ENCODE measurements at places on chromosomes 6 and 20.

DNA sequence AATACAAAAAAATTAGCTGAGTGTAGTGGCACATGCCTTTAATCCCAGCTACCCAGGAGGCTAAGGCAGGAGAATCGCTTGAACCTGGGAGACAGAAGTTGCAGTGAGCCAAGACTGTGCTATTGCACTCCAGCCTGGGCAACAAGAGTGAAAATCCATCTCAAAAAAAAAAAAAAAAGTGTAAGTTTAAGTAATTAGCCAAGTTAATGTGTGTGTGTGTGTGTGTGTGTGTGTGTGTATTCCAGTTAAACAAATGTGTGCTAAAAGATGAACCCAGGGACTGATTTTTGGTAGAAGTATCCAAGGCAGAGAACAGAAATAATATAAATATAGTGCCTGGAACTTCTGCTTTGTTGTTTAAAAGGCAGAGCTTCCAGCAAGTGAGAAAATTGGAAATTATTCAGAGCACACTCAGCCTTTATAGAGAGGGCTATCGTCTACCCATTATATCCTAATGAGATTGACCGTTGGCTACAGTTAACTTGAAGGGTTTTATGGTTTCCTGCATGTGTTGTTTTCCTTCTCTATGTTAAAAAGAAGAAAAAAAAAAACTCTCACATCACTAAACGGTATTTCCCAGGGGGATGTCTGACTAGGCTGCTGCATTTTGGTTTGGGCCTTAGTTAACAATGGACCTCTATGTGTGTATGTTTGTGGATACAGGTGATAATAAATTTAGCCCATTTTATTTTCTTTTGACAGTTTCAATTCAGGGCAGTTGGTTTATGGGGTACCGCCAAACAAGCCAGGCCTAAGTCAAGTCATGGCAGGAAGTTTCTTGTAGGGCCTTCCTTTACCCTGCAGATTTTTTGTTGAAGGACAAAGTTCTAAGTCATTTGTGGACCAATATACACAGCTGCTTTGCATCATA is 9.8 kb downstream of the SOX4 start:
- no peaks in the 10 kb centered on the region for H3K27me3 ChIP-seq
- no peak overlapping the region for H3K27ac ChIP-seq
- no peak overlapping the region for H3K4me3 ChIP-seq
- no peak for DNase-seq

DNA sequence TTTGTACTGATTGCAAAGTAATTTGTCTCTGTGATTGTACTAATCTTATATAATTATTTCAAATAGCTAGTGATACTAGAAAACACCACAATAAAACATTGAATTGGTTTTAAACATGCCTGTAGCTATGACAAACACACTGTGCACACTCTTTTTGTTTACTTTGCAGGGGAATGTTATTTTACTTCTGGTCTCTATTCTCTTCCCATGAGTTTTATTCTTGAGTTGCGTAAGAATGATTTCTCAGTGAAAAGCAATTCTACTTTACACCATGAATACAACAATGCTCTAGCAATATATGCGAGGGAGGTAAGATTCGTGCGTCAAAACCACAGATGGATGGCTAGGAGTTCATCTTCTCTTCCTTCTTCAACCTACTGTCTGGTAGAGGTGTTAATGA is 68.4 kb upstream of the PHACTR1 start:
- no peak overlapping the region for H3K27ac ChIP-seq
- H3K27me3 ChIP-seq, result no peaks in the 10 kb centered on the region
- H3K36me3 ChIP-seq, result no peaks in the 10 kb centered on the region
- no peak for DNase-seq
- H3K4me3 ChIP-seq, result no peak overlapping the region

- H3K4me3 ChIP-seq, result no peak overlapping the region
- H3K27me3 ChIP-seq, result peaks cover 6% of the 10 kb centered on the region
- no peaks in the 10 kb centered on the region for H3K36me3 ChIP-seq
Observed at GRCh38 chr20:34987288-34988190, 31.9 kb downstream of the MYH7B start.

- no peaks in the 10 kb centered on the region for H3K4me1 ChIP-seq
- no peak for DNase-seq
- no peaks in the 10 kb centered on the region for H3K36me3 ChIP-seq
- H3K4me3 ChIP-seq, result no peak overlapping the region
- no peaks in the 10 kb centered on the region for H3K27me3 ChIP-seq
- H3K27ac ChIP-seq, result no peak overlapping the region
Observed at GRCh38 chr6:140940251-140940925, 1192.3 kb upstream of the GJE1 start.

DNA sequence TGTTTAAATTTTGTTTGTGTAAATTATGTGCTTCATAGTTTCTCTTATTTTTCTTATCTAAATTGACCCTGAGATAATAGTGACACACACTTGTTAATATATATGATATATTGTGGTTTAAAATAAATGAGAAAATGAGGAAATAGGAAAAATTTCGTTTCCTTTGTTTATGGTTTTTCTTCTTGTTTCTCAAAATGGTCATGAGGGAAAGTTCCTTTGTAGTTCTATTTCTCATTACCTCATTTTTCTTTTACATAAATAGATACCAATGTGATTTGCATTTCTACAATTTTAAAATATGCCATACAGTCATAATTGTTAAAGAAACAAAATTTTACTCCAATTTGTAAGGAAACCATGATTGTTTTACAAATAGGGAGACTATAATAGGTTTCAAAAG is 9.2 kb downstream of the OR2A4 start:
- H3K36me3 ChIP-seq, result no peaks in the 10 kb centered on the region
- H3K27ac ChIP-seq, result no peak overlapping the region
- H3K4me3 ChIP-seq, result no peak overlapping the region
- H3K27me3 ChIP-seq, result no peaks in the 10 kb centered on the region
- DNase-seq, result no peak

DNA sequence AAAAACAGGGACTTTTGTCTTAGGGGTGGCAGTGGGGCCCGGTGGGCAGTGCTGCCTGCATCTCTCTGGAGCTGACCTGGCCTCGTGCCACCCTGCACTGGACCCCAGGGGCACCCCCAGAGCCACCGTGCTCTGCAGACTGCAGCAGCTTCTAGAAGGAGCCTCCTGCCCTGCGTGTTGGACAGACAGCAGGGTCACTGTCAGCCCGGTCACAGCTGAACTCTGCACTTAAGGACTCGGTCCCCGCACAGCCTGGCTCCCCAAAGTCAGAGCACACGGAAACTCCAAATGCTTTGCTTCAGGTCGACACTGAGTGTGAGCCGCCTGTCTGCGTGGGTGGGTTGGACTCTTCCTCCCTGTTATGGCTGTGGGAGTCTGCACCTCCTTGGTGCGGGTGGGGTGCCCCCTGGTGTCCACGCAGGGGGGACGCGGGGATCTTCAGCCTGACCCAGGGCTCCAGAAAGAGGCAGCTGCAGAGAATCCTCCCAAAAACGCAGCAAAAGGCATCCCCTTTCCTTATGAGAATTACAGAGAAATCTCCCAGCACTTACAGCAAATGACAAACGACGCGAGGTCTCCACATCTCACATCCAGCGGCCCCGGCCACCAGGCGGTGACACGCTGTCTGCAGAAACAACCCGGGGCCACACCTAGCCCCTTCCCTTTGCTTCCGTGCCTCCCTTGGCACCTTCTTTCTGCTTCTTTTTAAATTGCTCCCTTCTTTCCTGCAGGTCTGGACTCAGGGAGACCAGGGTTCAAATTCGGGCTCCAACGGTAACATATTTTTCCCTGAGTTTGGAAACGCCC is 36.3 kb upstream of the DACT2 start:
- no peak for DNase-seq
- H3K4me3 ChIP-seq, result no peak overlapping the region
- H3K4me1 ChIP-seq, result peaks cover 8% of the 10 kb centered on the region
- no peak overlapping the region for H3K27ac ChIP-seq
- peaks cover 20% of the 10 kb centered on the region for H3K27me3 ChIP-seq

- H3K27ac ChIP-seq, result no peak overlapping the region
- H3K4me3 ChIP-seq, result no peak overlapping the region
- DNase-seq, result no peak
- H3K27me3 ChIP-seq, result no peaks in the 10 kb centered on the region
Observed at GRCh38 chr6:3007571-3007970, 7.9 kb downstream of the NQO2 start.

Data from esophagus squamous epithelium (tissue), 5 donors.